ENCODE measurements at places on chromosomes 7 and 10.

GRCh38 chr10:97858001-97858439, 8.4 kb downstream of the GOLGA7B start:
- no peak for DNase-seq

- DNase-seq: no peak
Measured at GRCh38 chr10:3451516-3452172, 279.1 kb upstream of the PITRM1 start.

GRCh38 chr10:103145046-103145445, 48.0 kb downstream of the NT5C2 start:
- no peak for DNase-seq

DNA sequence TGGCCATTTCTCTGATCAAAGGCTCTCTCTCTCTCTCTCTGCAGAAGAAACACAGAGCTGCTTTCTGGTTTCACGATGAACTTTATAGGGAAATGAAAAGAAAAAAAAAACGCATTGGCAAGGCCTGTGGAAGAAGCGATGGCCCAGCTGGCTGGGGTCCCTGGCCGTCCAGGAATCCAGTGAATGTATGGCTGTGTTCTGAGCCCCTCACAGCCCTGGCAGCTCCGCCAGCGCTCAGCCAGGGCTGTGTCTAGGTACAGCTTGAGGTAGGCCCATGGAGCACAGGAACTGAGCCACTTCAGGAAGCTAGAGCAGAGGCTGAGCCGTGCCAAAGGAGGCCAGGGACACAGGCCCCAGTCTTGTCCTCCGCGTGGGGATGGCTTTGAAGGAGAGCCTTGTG, 13.1 kb upstream of the UCMA start:
- DNase-seq: no peak

DNA sequence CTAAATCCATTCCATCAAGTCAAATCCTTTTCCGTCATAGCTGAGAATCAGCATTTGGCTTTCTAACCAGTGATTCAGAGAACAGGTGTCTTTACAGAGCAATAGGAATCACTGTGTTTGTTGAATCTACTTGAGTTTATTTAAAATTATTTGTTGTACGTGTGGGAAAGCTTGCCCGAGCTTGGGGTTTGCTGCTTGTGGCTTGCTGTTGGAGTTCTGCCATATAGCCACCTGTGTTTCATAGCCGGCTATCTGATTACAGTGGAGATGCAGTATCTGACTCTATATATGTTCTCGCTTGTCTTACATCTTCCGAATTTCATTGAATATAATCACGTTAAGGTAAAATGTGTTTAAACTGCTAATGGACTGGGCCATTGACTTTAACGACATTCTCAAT, 274.3 kb upstream of the MKI67 start:
- DNase-seq: no peak

DNA sequence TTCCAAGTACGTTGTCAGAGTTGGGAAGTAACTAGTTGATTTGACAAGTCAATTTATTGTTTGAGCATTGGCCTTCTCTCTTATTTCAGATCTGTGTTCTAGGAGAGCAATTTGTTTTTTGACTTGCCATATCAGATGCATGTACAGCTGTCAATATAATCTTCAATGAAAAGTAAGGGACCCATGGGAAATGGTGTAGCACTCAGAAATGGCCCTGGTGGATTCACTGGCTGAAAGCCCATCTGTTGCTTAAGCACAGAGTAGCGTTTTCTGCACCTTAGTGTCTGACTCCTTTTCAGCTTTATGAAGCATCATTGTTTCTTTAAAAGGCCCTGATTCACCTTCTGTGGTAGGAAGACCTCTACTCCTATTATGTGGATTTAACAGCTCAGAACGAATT, 10.2 kb downstream of the GARS1 start:
- DNase-seq: no peak

GRCh38 chr7:122364761-122365280, 60.3 kb upstream of the FEZF1 start:
- DNase-seq: no peak

- DNase-seq: no peak
Measured at GRCh38 chr7:151198945-151199848, 11.1 kb downstream of the H2BK1 start.

GRCh38 chr10:92690211-92690914, 608 bp downstream of the HHEX start:
- peak; percentile 57 for DNase-seq

DNA sequence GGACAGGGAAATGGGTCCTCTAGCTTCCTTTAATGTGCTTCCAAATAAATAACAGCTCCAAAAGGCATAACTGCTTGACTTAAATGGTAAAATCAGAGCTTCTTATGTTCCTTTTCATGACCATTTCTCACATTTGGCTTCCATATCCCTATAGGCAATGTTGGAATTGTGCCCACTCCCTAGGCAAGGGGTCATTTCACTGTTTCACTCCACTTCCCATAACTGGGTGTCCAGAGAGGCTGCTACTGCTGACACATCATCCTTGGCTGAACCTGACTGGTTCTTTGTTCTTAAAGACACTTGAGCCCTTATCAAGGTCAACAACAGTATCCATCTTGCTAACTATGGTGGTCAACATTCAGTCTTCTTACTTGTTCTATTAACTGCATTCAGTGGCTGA, 37.1 kb downstream of the PRTFDC1 start:
- DNase-seq: no peak

GRCh38 chr10:80452069-80452468, 2.0 kb upstream of the TSPAN14 start:
- no peak for DNase-seq

DNA sequence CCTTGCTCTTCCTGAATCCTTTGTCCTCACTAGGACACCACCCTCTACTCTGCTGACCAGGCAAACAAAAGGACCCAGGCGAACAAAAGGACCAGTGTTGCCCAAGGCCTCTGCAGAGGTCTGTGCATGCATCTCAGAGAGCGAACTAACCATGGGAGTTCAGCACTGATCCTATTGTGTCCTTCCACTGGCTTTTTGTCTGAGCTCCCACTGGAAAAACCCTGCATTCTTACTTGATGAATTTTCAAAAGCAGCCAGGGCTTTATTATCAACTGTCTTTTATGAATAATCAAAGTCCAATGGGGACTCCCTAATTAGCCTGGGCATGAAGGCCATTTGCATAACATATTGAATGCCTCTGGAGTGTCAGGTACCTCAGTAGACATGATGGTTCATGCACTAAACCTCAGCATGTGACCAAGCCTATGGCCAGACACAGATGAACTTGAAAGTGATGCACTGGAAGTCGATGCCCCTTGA, 140.6 kb downstream of the KCNMA1 start:
- no peak for DNase-seq

DNA sequence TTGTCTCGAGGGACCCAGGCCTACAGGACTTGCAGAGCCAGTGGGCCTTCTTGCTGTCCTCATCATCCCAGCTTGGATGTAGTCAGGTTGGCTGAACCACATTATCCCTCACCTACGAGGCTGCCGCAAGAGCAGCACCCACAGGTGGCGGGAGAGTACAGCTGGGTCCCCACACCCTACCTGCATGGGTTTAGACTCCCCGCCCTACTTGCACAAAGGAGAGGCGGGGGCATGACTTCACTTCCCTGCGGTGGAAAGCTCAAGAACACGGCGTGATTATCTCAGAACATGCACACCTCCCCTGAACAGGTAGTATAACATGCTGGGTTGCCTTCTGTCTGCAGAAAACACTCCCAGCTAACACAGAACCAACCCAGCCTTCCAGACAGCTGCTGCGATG, 57.5 kb downstream of the CTBP2 start:
- DNase-seq: no peak
